Uterus (tissue), 4 donors: ENCODE measurements at places on chromosomes 4 and X. TPM values are rescaled to one million over a fixed set of nuclear protein-coding genes. Genes with fewer than 3 reads are reported as not detected.

Gene STATH
- total RNA-seq = not detected

Gene PCSK1N
- total RNA-seq = 3.0 TPM

Gene EXOSC9
- 31.5 TPM for total RNA-seq

Gene PRKG2
- not detected for total RNA-seq

Gene SRP72
- total RNA-seq = 52.1 TPM

Gene CAPN6
- total RNA-seq = 0.26 TPM

Gene GPR173
- 8.4 TPM for total RNA-seq

Gene ADAMTS3
- total RNA-seq = 25.7 TPM

Gene PPARGC1A
- 3.5 TPM for total RNA-seq

Gene CHRNA9
- not detected for total RNA-seq

Gene CLTRN
- 1.1 TPM for total RNA-seq

GRCh38 chrX:124392794-124393193, 46.4 kb downstream of the SH2D1A start:
- no peak for DNase-seq

GRCh38 chrX:2521927-2522386, 21.2 kb upstream of the DHRSX start:
- DNase-seq = no peak

DNA sequence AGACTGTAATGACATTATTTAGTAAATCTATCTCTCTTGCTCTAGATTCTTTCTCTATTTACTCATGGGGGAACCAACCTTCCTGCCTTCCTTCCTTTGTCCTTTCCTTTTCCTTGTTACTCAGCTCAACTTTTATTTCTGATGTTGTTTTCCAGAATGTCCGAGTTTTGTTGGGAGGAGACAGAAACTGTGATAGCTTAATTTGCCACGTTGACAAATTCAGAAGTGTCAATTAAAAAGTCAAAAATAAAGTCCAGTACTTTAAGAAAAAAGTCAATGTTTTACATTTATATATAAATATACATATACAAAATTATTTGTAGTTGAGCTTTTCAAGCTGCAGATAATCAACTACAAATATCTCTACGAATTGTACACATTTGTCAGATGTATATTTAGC, 1187.7 kb downstream of the ADGRL3 start:
- no peak for DNase-seq

GRCh38 chr4:139085141-139085540, 69.6 kb downstream of the NOCT start:
- no peak for DNase-seq

DNA sequence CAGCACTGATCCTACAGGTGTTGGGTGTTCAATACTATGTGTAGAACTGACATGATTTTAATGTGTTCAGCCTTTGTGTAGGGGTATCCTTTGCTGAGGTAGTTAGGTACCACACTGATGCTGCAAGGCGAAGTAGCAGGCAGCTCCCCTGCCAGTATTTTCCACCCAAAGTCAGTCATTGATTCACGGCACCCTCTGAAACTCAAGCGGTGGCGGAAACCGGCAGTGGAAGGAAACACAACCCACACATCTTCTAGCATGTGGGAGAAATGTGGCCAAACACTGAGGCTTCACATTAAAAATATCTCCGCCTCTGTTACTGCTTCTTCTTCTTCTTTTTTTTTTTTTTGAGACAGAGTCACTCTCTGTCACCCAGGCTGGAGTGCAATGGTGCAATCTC, 126.3 kb downstream of the AASDH start:
- DNase-seq = no peak

- DNase-seq = no peak
These were observed 102.9 kb downstream of the GRXCR1 start for GRCh38 chr4:42995343-42995944.

DNA sequence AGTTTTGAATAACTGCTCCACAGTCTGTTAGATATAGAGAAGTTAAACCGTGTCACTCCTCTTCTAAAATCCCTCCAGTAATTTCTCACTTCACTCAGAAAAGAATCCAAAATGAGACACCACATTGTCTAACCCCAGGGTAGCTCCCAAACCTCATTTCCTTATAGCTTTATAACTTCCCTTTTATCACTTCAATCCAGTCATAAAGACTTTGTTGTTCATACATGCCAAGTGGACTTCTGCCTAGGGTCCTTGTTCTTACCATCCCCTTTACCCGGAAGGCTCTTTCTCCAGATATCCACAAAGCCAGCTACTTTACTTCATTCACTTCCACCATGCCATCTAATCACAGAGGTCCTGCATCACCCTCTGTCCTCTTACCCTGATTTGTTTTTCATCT, 156.2 kb downstream of the GABRB1 start:
- no peak for DNase-seq

- DNase-seq = no peak
These were observed 542.2 kb upstream of the EPHA5 start for GRCh38 chr4:66212489-66212888.

- DNase-seq = peak; percentile 39
These were observed 66.4 kb downstream of the DIPK2B start for GRCh38 chrX:45134315-45134731.

- no peak for DNase-seq
These were observed 24.8 kb upstream of the FAM193A start for GRCh38 chr4:2511645-2512131.

DNA sequence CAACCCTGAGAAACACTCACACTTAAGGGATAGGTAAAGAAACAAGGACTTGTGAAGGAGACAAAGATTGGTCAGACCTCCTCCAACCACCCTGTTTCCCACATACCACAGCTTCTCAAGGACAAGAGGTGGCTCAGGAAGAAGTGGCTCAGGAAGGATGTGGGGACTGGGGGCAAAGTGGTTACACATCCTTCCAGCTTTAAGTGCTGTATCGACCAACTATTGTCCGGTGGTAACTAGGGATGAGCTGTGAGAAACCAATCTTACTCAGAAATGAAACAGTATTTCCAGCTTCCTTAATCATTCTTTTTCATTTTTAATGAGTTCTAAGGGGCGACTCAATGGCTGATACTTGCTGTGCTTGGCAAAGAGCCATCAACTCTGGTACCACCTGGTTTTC, 8.5 kb upstream of the LHFPL1 start:
- DNase-seq = no peak

DNA sequence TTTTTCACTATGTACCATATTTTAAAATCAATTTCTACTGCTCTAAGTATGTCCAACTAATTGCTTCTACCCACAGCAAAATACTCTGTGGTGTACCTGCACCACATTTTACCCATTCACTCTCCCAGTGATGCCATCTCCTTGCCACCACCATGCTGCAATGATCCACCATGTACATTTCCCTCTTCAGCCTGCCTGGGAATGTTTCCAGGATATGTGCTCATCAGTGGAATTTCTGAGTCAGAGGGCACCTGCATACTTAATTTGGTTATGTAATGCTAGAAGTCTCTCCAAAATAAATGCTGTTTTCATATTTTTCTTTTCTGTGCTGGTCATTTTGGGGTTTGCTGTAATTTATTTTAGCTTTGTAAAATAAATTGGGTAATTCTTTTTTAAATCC, 33.2 kb upstream of the OCIAD2 start:
- DNase-seq = no peak

GRCh38 chr4:74287164-74287563, 21.1 kb upstream of the EPGN start:
- DNase-seq = no peak
